ENCODE measurements at places on chromosomes 12 and 14.
A peak's percentile ranks its signal among the peaks of the same experiment; 100 is the strongest.

DNA sequence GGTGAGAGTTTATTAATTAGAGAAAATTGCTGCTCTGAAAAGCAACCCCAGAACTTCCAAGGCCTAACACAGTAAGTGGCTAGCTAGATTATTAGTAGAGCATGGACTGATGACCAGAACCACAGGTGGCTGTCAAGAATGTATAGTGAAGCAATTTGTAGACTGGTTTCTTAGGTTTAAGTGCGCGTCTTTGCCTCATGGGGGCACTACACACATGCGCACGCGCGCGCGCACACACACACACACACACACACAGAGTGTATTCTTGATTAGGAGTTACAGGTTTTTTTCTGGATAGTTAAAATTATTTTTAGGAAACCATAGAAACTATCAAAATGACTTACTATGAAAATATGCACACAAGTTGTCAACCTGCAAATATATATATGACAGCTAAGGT lies 66.5 kb downstream of the BHLHE41 start:
- DNase-seq: peak; percentile 20

- DNase-seq: no peak
Measured at GRCh38 chr12:106732890-106733289, 41.6 kb upstream of the RIC8B start.

GRCh38 chr12:131673888-131674257 lies 37.0 kb upstream of the SFSWAP start:
- peak; percentile 22 for DNase-seq

DNA sequence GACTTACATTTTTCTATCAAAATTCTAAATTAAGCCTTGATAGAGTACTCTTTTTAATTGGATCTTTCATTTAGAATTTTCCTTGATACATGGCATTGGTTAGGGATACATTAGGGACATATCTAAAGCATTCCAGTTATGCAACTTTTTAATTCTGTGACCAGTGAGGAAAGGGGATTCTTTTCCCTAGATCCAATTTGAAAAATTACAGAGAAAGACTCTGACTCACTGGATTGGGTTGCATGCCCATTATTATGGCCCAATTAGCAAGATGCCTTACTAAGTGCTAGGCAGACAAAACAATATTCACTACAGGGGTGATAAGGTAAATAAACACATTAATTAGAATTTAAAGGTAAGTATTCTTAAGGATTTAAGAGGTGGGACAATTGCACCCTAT lies 5.2 kb upstream of the RAD52 start:
- DNase-seq: no peak

DNA sequence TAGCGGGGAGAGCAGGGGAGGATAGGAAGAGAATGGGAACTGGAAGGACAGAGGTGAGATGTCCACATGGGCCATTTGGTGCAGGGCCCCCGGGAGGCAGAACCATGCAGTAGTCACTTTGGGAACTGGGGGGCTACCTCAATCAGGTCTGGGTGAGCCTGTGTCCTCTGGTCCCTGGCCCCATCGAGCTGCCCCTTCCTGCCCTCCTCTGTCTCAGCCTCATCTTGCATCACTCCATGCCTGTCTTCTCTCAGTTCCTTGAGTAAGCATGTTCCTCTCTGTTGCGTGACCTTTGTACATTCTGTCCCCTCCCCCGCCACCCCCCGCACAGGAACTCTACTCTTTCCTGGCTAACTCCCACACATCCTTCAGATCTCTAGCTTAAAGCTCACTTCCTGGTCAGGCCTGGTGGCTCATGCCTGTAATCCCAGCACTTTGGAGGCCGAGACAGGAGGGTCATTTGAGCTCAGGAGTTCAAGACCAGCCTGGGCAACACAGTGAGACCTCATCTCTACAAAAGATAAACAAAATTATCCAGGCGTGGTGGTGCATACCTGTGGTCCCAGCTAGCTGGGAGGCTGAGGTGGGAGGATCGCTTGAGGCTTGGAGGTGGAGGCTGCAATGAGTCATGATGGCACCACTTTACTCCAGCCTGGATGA lies 23.2 kb downstream of the FOS start:
- no peak for DNase-seq

GRCh38 chr14:97603201-97603600 lies 806.0 kb downstream of the VRK1 start:
- DNase-seq: no peak

DNA sequence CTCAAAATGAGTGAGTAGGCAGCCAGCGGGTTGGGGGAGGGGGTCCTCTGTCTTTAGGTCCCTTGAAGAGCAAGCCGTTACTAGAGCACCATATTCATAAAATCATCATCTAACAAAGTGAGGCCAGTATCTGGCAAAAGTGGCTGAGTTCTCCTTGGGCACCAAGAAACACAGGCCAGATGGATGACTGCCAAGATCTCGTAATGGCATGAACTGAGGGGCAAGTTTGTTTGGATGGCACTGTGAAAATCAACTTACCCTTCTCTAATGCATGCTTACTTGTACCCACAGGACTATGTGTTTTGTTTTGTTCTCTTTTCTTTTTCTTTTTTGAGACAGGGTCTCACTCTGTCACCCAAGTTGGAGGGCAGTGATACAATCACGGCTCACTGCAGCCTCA lies 41.6 kb downstream of the GNPTAB start:
- DNase-seq: no peak

- DNase-seq: peak; percentile 81
Measured at GRCh38 chr12:49200919-49201594, 12.2 kb upstream of the TUBA1A start.

DNA sequence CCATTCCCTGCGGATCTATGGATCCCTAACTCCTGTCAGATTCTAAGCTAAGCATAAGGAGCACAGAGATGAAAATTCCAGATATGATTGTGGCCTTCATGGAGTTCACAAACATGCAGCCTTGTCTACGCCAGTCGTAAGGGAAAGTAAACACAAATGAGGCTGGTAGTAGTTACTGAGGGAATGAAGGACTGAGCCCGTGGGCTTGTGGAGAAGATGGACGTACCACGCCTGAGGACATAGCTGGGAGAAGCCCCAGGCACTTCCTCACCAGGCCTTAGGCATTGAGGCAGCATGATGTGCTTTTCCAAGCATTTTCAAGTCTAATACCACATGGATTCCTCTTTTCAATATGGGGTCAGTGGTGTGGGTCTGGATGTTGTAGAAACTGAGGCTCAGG lies 515.2 kb downstream of the BCL11B start:
- no peak for DNase-seq

DNA sequence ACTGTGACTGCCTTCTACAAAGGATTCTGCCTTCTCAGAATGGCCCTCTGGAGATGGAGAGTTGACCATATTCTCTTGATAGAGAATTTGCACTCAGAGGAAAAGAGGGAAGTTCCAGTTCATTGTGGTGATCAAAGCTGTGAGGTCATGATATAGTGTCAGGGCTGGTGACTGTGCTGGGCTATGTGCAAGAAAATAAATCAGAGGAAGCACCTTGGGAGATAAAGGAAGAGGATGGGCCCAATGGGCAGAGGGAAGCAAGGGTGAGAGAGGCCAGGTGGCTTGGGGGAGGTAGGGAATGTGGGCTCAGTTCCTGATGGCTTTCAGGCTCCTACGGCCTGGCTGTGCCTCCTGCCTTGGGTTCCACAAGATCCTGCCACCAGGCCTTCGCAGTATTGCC lies 145.8 kb downstream of the SLC8A3 start:
- DNase-seq: no peak

- peak; percentile 60 for DNase-seq
Measured at GRCh38 chr12:131454418-131455217, 256.3 kb upstream of the SFSWAP start.

- no peak for DNase-seq
Measured at GRCh38 chr12:109596418-109597244, 23.0 kb downstream of the MVK start.

GRCh38 chr14:59631237-59631636 lies 54.6 kb upstream of the CCDC175 start:
- peak; percentile 3 for DNase-seq

DNA sequence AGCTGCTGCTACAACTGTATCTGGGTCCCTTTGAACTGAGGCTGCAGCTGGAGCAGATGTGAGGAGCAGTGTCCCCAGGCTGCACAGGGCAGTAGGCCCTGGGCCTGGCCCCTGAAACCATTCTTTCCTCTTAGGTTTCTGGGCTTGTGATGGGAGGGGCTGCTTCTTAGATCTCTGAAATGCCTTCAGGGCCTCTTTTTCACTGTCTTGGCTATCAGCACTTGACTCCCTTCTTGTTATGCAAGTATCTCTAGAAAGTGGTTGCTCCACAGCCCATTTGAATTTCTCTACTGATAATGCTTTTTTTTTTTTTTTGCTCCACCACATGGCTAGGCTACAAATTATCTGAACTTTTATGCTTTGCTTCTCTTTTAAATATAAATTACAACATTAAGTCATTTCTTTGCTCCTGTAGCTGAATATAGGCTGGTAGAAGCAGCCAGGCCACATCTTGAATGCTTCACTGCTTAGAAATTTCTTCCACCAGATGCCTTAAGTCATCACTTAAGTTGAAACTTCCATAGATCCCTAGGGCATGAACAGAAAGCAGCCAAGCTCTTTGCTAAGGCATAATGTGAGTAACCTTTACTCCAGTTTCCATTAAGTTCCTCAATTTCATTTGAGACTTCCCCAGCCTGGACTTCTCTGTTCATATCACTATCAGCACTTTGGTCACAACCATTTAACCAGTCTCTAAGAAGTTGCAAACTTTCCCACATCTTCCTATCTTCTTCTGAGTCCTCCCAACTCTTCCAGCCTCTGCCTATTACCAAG lies 41.1 kb downstream of the ACSM4 start:
- no peak for DNase-seq

DNA sequence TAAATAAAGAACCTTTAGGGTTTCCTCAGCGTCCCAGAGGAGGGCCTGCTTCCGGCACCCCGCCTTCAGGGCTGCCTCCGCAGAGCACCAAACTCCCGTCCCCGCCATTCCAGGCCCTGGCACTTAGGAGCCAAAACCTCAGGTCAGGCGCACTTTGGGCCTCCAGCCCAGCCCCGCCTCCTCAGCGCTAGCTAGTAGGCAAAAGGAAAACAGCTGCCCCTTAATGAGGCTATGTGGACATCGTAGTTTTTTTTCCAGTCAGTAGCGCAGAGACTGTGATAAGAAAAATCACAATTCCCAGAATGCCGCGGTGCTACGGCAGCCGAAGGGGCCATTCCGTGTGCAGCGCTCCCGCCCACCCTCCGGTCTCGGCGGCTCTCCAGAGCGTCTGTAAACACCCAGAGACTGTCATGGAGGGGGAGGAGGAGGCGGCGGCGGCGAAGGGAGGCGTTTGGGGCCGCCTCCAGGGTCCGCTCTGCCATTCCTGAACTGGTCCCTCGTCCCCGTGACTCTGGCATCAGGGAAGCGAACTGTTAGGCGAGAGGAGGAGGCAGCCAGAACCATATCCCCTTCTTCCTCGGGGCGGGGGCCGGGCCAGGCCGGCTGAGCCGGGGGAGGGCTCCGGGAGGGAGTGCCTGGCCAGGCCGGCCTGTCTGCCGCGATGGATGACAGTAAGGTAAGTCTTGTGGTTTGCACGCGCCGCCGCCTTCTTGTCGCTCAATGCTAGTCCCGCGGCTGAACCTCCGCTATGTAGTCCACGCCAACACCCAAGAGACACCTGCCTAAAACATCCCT lies at the start of gene CREBL2:
Gene CREBL2 (plus strand): TSS at position 365 of the 795 bp plus-strand sequence. CDS start 297 bp downstream, at position 662.
- DNase-seq: peak; percentile 99

DNA sequence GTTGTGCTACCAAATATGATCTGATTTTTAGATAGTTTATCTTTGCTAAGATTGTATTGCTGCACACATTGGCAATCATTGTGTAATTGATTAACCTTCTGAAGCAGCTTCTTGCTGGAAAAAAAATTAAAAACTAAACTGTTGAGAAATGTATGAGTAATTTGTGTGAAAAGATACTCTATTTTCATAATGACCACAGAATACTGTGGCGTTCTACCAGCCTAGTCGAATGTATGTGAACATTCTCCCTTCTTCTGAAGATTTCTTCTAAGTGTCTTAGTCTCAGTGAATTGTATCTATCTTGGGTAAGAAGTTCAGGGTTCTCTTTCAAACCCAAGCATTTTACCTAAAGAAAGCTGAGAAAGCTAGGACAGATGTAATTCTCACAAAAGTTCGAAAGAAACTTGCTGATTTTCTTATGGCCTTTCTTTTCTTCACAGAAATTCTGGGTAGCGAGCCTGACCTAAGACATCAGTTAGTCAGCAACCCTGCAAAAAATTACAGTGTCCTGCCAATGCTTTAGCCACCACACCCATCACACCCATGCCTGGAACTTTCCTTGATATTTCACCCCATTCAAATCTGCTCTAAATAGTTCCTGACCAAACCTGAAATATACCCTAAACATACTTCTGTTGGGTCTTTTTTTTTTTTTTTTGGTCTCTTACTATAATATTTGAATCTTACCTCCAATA lies 27.1 kb upstream of the C12orf71 start:
- no peak for DNase-seq

GRCh38 chr14:58395812-58396788 lies at the start of gene TOMM20L:
TSS of gene TOMM20L (plus strand) at chr14:58395930. CDS start at chr14:58395958, 28 bp downstream.
- peak; percentile 73 for DNase-seq

GRCh38 chr14:97699026-97699425 lies 901.8 kb downstream of the VRK1 start:
- DNase-seq: no peak

DNA sequence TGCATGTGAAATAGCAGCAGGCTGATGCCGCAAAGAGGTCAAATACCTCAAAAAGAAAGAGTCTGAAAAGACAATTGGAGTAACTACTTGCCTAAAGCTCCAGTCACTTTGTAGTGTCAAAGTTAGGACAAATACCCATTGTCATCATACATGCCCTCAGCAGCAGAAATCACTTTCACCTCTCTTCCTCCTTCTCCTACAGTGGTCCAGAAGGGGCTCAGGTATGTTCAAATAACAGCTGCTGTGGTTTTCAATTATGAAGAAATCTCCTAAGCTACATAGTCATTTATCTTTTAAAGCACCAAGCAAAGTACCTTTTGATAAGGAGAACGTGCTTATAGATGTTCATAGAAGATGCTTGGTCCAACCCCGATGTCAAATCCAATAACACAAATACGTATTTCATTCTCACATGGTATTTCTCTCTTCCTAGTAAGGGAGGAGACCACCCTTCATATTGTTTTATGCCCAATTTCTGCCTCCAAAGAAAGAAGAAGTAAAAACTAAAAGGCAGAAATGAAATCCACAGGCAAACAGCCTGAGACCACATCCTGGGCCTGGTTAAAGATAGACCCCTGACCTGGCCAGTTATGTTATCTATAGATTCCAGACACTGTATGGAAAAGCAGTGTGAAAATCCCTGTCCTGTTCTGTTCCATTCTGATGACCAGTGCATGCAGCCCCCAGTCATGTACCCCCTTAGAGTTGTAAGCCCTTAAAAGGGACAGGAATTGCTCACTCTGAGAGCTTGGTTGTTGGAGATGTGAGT lies 23.7 kb downstream of the GYS2 start:
- no peak for DNase-seq

- no peak for DNase-seq
Measured at GRCh38 chr14:103534576-103535061, 5.6 kb downstream of the TRMT61A start.

GRCh38 chr12:131113568-131114270 lies 160.0 kb downstream of the ADGRD1 start:
- no peak for DNase-seq
